ENCODE measurements at places on chromosomes 3 and 15. TPM values are rescaled to one million over a fixed set of nuclear protein-coding genes. Genes with fewer than 3 reads are reported as not detected.

DNA sequence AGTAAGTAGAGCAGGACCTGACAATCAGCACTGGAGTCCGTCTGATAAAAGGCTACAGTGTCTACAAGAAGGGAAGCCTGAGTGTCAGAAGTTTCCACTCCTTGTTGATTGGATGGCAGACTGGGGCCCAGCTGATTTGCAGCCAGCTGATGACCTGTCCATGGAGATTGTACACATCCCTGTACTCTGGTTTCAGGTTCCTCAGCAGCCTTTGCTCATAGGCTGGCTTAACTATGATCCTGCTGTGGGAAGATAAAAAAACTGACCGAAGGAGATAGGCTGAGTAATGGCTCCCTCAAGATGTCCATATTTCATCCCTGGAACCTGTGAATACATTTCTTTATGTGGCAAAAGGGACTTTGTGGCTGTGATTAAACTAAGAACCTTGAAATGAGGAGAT, 11.7 kb upstream of the LACTB start:
- no peaks in the 10 kb centered on the region for H3K27me3 ChIP-seq
- peak; percentile 53 for DNase-seq
- peaks cover 23% of the 10 kb centered on the region for H3K4me1 ChIP-seq
- H3K4me3 ChIP-seq, result no peak overlapping the region

GRCh38 chr15:72923289-72923688, 129.0 kb upstream of the NEO1 start:
- no peaks in the 10 kb centered on the region for H3K4me1 ChIP-seq
- no peaks in the 10 kb centered on the region for H3K27me3 ChIP-seq
- no peak overlapping the region for H3K27ac ChIP-seq
- H3K4me3 ChIP-seq, result no peak overlapping the region

- peak overlapping the region; percentile 36 for H3K4me3 ChIP-seq
- DNase-seq, result no peak
- H3K27ac ChIP-seq, result peak overlapping the region; percentile 87
- H3K4me1 ChIP-seq, result peaks cover 52% of the 10 kb centered on the region
- H3K36me3 ChIP-seq, result no peaks in the 10 kb centered on the region
Observed at GRCh38 chr3:159852821-159853505, 135.7 kb upstream of the IL12A start.

- no peaks in the 10 kb centered on the region for H3K36me3 ChIP-seq
- H3K4me1 ChIP-seq, result no peaks in the 10 kb centered on the region
- H3K27me3 ChIP-seq, result no peaks in the 10 kb centered on the region
- DNase-seq, result no peak
- no peak overlapping the region for H3K4me3 ChIP-seq
Observed at GRCh38 chr15:48682942-48683651, 37.6 kb upstream of the FBN1 start.

- no peak for DNase-seq
- no peaks in the 10 kb centered on the region for H3K4me1 ChIP-seq
- H3K27ac ChIP-seq, result no peak overlapping the region
Observed at GRCh38 chr3:53941184-53941583, 49.5 kb upstream of the SELENOK start.

- H3K27me3 ChIP-seq, result no peaks in the 10 kb centered on the region
- H3K27ac ChIP-seq, result no peak overlapping the region
- H3K4me1 ChIP-seq, result peaks cover 19% of the 10 kb centered on the region
- H3K36me3 ChIP-seq, result no peaks in the 10 kb centered on the region
- peak overlapping the region; percentile 52 for H3K4me3 ChIP-seq
- DNase-seq, result no peak
Observed at GRCh38 chr15:40843261-40843884, 475 bp upstream of the SPINT1 start.

DNA sequence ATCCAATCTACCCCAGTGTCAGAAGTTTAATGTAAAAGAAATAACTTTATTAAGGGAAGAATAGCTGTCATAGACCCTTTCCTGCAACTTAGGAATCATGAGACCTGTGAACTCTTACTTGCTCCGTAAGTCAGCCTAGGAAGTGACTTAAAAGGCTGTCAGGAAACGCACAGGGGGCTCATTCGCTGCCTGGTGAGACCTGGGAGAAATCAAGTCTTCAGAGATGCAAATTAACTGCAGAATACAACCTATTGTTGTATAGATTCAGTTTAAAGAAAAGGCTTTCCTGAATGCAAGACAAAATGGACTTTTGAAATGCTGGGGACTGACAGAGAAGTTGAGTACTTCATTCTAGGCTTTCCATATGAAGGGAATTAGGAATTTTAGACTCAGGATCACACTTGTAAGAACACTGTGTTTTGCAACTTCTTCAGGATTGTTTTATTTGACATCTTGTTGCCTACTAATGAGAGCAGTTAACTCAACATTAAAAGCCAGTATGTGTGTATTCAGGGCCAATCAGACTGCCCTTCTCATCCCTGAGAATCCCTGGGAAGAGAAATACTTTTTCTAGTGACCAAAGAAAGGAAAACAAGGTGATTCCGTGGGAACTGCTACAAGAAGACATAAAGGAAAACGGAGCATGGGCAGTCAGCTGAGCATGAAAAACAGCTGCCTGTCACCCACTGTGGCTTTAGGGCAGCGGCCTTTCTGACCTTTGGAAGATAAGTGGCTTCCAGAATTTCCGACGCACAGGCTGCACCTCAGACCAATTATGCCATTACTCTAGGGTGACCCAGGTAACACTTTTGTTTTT, 18.5 kb upstream of the DPPA4 start:
- H3K27me3 ChIP-seq, result no peaks in the 10 kb centered on the region
- H3K4me3 ChIP-seq, result no peak overlapping the region
- no peak for DNase-seq
- no peak overlapping the region for H3K27ac ChIP-seq
- no peaks in the 10 kb centered on the region for H3K4me1 ChIP-seq
- no peaks in the 10 kb centered on the region for H3K36me3 ChIP-seq

DNA sequence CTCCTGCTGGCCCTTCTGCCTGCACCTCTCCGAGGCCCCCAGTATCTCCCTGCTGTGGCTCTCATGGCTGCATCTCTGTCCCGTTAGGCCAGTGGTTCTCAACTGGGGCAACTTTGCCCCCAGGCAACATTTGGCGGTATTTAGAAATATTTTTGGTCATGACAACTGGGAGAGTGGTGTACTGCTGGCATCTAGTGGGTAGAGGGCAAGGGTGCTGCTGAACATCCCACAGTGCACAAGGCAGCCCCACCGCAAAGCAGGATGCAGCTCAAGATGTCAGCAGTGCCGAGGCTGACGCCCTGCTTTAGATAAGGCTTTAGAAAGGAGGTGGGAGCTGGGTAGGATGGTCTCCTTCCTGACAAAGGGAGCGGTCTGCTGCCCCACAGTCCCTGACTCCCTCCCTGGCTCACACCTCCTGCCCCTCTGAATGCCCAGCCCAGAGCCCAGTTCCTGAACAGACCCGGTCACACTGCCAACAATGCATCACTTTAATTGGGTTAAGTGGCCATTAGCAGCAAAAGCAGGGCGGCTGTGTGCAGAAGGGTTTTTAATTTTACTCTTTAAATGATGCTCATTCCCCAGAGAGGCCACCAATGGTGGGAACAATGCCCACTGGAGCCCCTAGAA, 68.8 kb upstream of the TMEM115 start:
- no peaks in the 10 kb centered on the region for H3K4me1 ChIP-seq
- DNase-seq, result no peak
- no peak overlapping the region for H3K4me3 ChIP-seq
- H3K27me3 ChIP-seq, result no peaks in the 10 kb centered on the region

- H3K27me3 ChIP-seq, result no peaks in the 10 kb centered on the region
- H3K4me1 ChIP-seq, result no peaks in the 10 kb centered on the region
Observed at GRCh38 chr3:114344492-114344891, 50.7 kb downstream of the TIGIT start.

DNA sequence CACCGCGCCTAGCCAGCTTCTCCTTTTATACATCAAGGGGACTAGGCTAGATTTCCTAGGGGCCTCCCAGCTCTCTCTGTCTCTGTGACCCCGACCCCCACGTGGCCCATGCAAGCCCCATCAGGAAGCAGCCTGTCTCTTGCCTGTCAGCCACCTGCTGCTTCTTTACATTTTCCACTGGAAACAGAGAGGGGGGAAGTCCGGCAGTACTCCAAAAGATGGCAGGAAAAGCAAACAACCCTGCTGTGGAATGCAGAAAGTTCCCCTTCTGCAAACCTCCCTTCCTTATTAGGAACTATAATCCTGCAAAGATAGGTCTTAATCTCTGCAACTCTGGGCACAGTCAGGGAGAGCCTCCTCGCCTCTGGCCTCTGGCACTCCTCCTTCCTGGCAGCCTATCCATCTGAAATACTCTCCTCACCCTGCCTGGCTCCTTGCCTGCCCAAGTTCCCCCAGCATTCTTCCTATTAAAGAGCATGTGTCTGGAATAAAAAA, 47.4 kb upstream of the HACD2 start:
- H3K4me1 ChIP-seq, result peaks cover 95% of the 10 kb centered on the region
- peak overlapping the region; percentile 95 for H3K27ac ChIP-seq
- H3K36me3 ChIP-seq, result peaks cover 51% of the 10 kb centered on the region
- DNase-seq, result no peak

- no peaks in the 10 kb centered on the region for H3K4me1 ChIP-seq
- no peak overlapping the region for H3K27ac ChIP-seq
- H3K27me3 ChIP-seq, result no peaks in the 10 kb centered on the region
- no peak overlapping the region for H3K4me3 ChIP-seq
Observed at GRCh38 chr3:174329321-174329720, 529.8 kb upstream of the NAALADL2 start.

GRCh38 chr3:30655187-30655812, 48.9 kb downstream of the TGFBR2 start:
- H3K27ac ChIP-seq, result peak overlapping the region; percentile 32
- H3K36me3 ChIP-seq, result peaks cover 52% of the 10 kb centered on the region
- H3K4me3 ChIP-seq, result no peak overlapping the region

DNA sequence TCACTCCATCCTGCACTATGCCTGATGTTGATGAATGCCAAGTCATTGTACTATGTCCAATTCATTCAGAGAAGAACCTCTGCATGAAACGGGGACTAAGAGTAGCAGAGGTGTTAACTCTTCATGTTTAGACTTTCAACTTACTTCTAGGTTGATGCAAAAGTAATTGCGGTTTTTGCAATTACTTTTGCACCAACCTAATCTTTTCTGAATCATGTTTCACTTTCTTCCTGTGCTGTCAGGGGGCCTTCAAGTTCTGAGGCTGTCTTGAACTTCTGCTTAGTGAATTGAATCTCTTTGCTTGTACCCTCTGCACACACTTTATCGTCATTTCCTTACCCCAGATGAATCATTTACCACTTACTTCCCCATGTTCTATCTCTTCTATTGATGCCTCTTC, 636.2 kb downstream of the NAALADL2 start:
- H3K27me3 ChIP-seq, result no peaks in the 10 kb centered on the region
- no peak overlapping the region for H3K4me3 ChIP-seq
- no peak for DNase-seq
- H3K36me3 ChIP-seq, result no peaks in the 10 kb centered on the region

- no peak overlapping the region for H3K27ac ChIP-seq
- no peak overlapping the region for H3K4me3 ChIP-seq
- no peak for DNase-seq
- H3K4me1 ChIP-seq, result no peaks in the 10 kb centered on the region
- H3K36me3 ChIP-seq, result no peaks in the 10 kb centered on the region
Observed at GRCh38 chr3:68874551-68875348, 57.6 kb downstream of the TAFA4 start.

- no peaks in the 10 kb centered on the region for H3K36me3 ChIP-seq
- no peak overlapping the region for H3K27ac ChIP-seq
- H3K4me3 ChIP-seq, result no peak overlapping the region
- no peak for DNase-seq
- H3K4me1 ChIP-seq, result no peaks in the 10 kb centered on the region
Observed at GRCh38 chr3:74288761-74289160, 325.7 kb downstream of the CNTN3 start.

DNA sequence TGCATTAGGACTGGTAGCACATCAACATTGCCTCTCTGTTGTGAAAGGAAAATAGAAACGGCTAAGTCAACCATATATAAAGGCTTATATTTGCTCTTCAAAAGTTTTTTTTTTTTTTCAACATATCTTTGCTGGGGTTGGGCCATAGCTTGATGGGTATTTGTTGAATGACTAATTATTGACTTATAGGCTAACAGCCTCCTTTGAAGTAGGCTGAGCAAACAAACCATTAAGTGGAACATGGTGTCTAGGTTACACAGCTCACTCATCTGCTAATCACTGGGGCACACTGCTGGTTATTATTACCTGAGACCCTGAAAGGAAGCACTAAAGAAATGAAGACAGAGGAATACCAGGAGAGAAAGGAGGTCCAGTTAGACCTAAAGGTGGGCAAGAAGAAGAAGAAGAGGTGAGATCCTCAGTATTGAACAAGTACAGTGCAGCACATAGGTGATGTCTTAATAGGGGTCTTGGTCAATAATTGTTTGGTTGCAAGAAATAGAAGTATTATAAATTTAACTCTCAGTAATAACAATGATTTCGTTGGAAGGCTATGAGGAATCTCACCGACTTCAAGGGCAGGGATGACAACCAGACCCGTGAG, 139.4 kb downstream of the RPLP1 start:
- no peaks in the 10 kb centered on the region for H3K27me3 ChIP-seq
- no peaks in the 10 kb centered on the region for H3K36me3 ChIP-seq
- H3K4me3 ChIP-seq, result no peak overlapping the region
- no peak for DNase-seq
- no peak overlapping the region for H3K27ac ChIP-seq
- peaks cover 31% of the 10 kb centered on the region for H3K4me1 ChIP-seq

GRCh38 chr3:197546307-197547085, 9.3 kb downstream of the BDH1 start:
- no peaks in the 10 kb centered on the region for H3K27me3 ChIP-seq
- no peak for DNase-seq
- H3K27ac ChIP-seq, result no peak overlapping the region
- H3K4me3 ChIP-seq, result no peak overlapping the region

DNA sequence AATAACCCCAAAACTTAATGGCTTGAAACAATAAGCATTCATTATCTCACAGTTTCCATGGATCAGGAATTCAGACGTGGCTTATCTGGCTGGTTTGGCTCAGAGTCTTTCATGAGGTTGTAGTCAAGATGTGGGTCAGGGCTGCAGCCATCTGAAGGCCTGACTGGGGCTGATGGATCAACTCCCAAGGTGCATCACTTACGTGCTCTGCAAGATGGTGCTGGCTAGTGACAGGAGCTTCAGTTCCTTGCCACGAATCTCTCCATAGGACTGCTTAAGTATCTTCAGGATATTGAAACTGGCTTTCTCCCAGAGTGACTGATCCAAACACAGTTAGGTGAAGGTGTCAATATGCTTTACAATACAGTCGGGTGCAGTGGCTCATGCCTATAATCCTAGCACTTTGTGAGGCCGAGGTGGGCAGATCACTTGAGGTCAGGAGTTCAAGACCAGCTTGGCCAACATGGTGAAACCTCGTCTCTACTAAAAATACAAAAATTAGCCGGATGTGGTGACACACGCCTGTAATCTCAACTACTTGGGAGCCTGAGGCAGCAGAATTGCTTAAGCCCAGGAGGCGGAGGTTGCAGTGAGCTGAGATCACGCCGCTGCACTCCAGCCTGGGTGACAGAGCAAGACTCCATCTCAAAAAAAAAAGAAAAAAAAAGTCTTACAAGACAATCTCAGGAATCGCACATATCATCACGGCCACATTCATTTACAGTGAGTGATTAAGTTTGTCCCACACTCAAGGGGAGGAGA, 28.5 kb upstream of the PTPRG start:
- H3K36me3 ChIP-seq, result no peaks in the 10 kb centered on the region
- no peaks in the 10 kb centered on the region for H3K27me3 ChIP-seq
- no peak for DNase-seq
- H3K4me1 ChIP-seq, result no peaks in the 10 kb centered on the region
- H3K4me3 ChIP-seq, result no peak overlapping the region

The ARGFX gene
- not detected for total RNA-seq

The CGNL1 gene
- 9.6 TPM for total RNA-seq

The AMT gene
- total RNA-seq, result 1.7 TPM

The ATP13A5 gene
- not detected for total RNA-seq

The ROBO1 gene
- total RNA-seq, result 14.2 TPM

The IL17RE gene
- total RNA-seq, result 0.99 TPM

The SLC35G2 gene
- 5.7 TPM for total RNA-seq

The AP3B2 gene
- total RNA-seq, result 1.7 TPM

The TM4SF18 gene
- total RNA-seq, result 8.0 TPM

The SPTSSB gene
- total RNA-seq, result not detected

The B3GNT5 gene
- total RNA-seq, result 11.3 TPM
